IPS DF 19.7 (cell line): ENCODE measurements at places on chromosomes 4 and X.

DNA sequence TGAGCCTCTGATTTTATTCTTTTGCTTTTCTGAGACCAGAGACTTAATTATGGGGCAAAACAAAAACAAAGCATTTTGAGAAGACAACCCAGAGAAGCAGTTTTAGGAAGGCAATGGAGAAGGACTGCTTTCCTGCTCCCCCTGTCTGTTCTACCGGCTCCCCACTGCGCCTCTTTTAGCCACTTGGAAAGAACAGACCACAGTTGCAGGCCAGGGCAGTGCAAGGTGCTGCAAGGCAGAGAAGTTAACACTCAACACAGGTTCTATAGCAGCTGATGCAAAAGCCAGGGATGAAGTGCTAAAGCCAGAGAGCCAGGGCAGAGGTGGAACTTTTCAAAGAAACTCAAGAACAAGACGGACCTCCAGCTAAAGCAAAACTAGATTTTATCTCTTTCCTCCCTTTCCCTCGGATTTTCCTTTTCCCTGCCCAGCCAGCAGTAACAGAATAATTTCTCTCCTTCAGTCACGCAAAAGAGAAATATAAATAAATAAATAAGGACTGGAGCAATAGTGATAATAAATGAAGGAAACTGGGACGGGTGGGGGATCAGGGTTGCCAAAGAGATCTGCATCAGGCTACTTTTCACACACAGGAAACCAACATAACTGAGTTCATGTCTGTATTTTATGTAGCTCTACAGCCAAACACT, 10.4 kb downstream of the SH3RF1 start:
- DNase-seq: no peak

- no peak for DNase-seq
These were observed 46.9 kb upstream of the SLC25A4 start for GRCh38 chr4:185096032-185096653.

- DNase-seq: no peak
These were observed 207.3 kb upstream of the MAGEB2 start for GRCh38 chrX:30008031-30008430.

GRCh38 chr4:8048856-8049676, 109.4 kb upstream of the AFAP1 start:
- DNase-seq: peak; percentile 80

GRCh38 chr4:98473046-98473445, 185.4 kb downstream of the TSPAN5 start:
- DNase-seq: no peak

GRCh38 chrX:131288738-131289511, at the start of gene IGSF1:
Gene IGSF1 (minus strand): TSS chrX:131289306. CDS start chrX:131286674, 2,632 bp downstream.
- DNase-seq: peak; percentile 65

- no peak for DNase-seq
These were observed 3.3 kb upstream of the HPGDS start for GRCh38 chr4:94345969-94346368.

- DNase-seq: no peak
These were observed 244.4 kb downstream of the DCLK2 start for GRCh38 chr4:150322646-150323045.

DNA sequence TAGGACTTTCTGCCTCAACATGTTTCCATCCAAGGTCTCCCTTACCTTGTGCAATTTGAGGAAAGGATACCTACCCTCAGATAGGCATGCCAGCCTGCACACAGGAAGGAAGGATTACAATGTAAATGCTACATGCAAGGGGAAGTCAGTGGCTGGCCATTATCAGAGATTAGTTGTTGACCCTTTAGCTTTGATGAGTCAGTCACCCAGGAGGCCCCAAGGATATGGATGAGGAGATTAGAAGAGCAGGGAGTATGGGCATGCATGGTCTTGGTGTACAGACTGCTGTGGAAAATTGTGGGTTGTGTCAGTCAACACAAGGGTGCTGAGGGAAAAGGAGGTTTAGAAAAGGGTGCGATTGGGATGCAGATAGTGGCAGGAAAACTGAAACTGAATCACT, 92.0 kb downstream of the GUCY2F start:
- DNase-seq: no peak

- DNase-seq: no peak
These were observed 150.7 kb downstream of the DHX15 start for GRCh38 chr4:24433515-24434214.

DNA sequence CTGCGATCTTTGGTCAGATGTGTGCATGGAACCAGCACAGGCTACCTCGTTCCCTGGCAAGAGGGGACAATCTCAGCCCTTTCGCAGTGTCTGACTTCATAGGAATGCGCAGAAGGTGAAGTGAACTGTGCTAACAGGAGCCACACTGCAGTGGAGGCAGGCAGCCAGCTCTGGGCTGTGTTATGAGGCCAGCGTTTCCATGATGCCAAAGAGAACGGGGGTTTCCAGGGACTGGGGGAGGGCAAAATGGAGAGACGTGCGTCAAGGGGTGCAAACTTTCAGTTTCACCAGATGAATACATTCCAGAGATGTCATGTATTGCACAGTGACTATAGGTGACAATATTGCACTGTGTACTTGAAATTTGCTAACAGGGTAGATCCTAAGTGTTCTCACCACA, 30.4 kb downstream of the CLDN34 start:
- DNase-seq: no peak

DNA sequence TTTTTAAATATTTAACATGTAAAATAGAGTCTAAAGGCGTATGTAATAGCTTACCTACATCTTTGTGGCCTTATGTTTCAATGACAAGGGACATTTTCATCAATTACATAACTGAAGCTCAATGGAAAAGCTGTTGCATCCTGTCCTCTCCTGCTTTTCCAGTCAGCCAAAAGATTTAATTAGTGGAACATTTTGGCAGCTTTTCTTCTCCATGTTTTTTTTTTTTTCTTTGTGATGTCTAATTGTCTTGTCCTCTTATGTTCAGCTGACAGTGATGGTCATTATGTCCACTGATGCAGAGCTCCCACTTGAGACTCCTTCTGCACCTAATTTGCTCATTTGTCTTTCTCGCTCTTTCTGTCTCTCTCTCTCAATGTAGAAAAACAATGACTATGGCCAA, 422.2 kb downstream of the GABRG1 start:
- no peak for DNase-seq

- DNase-seq: no peak
These were observed at the start of gene ZNF182 for GRCh38 chrX:48003758-48004457. Gene ZNF182 (minus strand): TSS chrX:48003989. CDS start chrX:48002609, 1,380 bp downstream.

DNA sequence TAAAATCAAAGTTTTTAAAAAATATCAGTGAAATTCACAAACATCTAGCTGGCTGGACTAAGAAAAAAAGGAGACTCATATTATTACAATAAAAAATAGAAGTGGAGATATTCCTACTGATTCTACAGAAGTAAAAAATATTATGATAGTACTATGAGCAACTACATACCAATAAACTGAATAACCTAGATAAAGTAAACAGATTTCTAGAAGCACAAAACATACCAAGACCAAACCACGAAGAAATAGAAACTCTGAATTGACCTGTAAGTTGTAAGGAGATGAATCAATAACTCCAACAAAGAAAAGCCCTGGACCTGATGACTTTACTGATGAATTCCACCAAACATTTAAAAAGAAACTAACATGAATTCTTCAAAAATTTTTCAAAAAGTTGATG, 867.3 kb downstream of the PCDH18 start:
- DNase-seq: no peak

DNA sequence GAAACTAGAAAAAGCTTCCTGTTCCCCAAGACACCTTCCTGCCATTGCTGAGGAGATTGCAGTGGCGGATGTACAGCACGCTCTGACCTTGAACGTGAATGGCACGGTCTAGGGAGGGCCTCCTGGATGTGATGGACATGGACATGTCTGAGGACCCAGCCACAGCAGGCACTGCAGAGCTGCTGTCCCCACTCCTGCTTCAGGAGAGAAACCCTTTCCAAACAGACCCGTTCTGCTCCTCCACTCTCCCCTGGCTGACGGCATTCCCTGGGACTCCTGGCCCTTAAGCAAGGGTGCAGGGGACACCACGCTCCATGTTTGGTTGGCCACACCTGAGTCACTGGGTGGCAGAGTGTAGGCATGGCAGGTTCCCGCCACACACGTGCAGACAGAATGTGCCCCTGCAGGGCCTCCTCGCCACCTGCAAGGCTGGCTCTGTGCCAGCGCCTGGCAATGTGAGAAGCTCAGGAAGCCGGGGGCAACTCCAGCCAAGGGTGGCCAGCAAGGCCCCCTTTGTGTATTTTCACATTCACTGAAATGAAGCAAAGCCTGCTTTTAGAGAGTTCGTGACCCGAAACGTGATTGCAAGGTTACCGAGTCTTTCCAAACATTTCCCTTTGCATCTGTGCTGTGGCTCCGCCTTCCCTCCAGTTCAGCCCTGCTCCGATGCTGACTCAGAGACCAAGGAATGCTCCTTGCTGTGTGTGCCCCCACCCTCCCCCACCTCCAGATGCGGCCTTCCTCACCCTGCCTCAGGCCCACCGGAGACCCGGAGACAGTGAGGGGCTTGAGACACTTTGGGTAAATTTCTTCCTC, 46.1 kb downstream of the HTRA3 start:
- peak; percentile 25 for DNase-seq

DNA sequence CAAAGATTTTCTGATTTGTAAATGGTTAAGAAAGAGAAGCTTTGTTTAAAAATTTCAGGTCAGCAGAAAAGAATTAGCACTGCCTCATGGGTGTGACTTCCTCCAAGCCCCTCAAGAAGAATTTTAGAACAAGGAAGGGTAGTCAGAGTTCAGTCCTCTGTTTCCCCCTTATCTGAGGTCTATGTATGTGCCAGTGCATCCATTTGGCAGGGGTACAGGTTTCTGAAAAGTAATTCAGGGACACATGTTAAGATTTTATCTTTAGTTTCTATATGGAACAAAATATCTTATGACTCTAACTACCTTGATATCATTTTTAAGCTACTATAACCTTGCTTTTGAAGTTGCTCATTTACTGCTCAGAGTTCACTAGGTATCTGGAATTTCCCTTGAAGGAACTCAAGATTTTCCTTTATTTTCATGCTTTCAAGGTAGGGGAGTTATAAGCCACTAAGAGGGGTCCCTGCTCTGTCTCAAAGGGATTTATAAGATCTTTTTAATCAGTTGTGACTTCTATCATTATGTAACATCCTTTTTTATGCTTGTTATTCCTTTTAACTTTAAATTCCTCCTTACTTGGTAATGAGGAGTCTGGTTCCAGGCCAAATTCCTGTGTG, 24.4 kb upstream of the PLK4 start:
- no peak for DNase-seq

GRCh38 chr4:5471691-5472090, 236.7 kb downstream of the EVC2 start:
- no peak for DNase-seq

GRCh38 chr4:147093206-147093605, 147.5 kb upstream of the TTC29 start:
- DNase-seq: no peak

- DNase-seq: no peak
These were observed 9.8 kb downstream of the CAPN6 start for GRCh38 chrX:111260451-111260850.

GRCh38 chr4:16607241-16608066, 291.0 kb downstream of the LDB2 start:
- DNase-seq: no peak

DNA sequence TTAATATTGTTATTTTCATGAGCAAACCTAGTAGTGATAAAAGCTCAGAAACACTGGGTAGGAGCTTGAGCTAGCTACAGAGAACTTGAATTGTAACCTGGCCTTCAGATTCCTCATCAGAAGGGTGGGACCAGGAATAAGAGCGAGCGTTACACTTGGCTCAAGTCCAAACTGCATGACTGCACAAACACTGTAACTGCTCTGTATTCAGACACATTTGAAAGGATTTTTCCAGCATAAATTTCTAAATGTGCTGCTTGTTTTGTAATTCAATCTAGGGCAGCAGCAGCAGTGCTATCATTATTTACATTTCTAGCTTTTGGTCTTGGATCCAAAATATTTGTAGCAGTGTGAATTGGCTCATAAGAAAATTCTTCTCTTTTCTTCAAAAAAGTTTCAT, 133.0 kb upstream of the TMLHE start:
- DNase-seq: no peak

- DNase-seq: no peak
These were observed 79.2 kb downstream of the MTMR1 start for GRCh38 chrX:150772150-150772970.

- no peak for DNase-seq
These were observed 38.1 kb downstream of the FGFRL1 start for GRCh38 chr4:1049591-1049905.

DNA sequence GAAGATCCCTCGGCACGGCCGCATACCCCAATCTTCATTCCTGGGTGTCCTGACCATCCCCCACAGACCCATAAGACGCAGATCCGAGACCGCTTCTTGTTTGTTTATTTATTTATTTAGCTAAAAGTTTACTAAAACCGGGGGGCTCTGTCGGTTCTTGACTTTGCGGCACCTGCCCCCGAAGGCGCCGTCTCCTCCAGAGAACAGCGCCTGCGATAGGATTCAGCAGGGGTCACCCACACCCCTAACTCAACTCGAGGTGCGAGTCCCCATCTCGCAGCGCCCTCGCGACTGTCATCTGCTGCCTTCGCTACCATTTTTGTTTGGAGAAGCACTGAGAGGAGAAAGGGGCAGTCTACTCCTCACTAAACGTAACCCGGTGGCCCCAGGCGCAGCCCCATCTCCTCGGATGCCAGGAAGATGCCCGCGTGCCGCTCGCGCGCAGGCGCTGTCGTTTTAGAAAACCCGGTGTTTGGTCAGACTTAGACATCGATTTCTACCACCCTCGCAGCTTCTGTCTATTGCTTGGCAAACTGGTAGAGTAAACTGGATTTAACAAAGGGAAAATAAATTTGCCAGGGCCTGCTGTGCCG, 18.9 kb upstream of the GPR101 start:
- DNase-seq: no peak

DNA sequence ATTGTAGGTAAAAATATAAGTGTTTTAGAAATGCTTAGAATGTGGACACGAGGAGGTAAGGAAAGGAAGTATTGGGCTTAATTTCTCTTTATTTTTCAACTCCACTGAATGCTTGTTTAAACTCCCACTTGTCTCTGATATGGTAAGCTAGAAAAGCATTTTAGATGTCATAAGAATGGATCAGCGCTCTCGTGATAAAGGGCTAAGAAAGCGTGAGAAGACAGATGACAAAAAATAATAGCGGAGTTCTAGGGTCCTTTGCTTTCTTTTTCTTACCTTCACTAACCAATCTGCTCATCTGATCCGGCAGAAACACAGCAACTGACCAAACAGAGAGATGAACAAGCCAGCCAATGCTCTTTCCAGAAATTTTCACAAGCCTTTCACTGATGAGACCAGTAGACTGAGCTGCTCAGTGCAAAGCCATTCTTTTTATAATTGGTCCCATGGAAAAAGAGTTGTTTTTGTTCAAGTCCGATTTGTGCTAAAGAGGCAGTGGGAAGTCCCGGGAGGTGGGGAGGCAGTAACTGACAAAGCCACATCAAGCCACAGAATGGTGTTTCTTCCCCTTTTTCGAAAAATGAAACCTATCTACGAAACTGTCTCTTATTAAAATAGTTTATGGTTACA, at the start of gene TASL:
TASL (minus strand) TSS at position 405 of the 630 bp plus-strand sequence. CDS start 17,411 bp downstream, outside the sequence.
- no peak for DNase-seq
